ENCODE measurements at places on chromosomes 12 and 14.

DNA sequence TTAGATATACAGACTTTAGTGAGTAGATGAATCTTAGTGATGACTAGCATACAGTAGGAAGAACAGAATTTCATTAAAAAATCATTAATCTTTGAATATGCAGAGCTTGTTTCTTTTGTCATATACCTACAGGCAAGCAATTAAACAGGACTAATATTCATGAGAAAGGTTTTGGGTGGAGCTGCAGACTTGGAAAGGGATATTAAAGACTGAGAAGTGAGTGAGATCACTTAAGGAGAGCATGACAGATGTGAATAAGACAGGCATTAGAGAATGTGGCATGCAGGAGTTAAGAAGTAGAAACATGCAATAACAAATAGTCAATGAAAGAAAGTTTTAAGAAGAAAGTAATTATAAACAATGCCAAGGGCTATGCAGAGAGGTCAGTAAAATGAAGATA lies 187.7 kb downstream of the TMTC3 start:
- DNase-seq: no peak

- DNase-seq: no peak
Observed at GRCh38 chr12:23666866-23667265, 282.6 kb downstream of the SOX5 start.

- no peak for DNase-seq
Observed at GRCh38 chr14:103563226-103563620, 463 bp downstream of the COA8 start.

- no peak for DNase-seq
Observed at GRCh38 chr12:123336530-123336929, 28.1 kb downstream of the SBNO1 start.

GRCh38 chr14:71539650-71540285 lies 392.5 kb upstream of the RGS6 start:
- DNase-seq: no peak

DNA sequence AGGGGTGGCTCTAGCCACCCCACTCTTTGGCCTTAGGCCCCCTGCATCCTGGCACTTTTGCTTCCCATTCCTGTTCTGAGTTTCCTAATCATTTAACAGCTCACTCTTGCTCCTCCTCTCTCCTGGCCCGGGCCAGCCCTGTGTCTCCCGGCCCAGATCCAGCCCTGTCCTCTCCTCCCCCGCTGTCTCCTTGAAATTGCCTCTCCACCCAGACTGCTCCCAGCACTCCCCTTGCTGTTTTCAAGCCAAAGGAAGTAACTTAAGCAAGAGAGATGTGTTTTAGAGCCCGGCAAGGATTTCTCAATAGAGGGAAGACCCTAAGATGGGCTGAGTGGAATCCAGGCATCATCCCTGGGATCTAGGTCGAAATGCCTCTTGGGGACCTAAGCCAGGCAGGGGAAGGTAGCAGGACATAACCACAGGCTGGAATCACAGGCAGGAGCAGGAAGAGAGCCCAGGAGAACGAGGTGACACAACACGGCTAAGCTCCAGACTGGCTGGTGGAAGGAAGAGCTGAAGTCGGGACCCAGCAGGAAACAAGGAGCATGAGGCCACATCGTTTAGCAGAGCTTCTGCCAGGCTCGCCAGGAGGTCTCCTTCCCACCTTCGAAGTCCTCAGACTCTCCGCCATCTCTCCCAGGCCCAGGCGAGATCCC lies 2.0 kb upstream of the LRP1-AS start:
- no peak for DNase-seq

DNA sequence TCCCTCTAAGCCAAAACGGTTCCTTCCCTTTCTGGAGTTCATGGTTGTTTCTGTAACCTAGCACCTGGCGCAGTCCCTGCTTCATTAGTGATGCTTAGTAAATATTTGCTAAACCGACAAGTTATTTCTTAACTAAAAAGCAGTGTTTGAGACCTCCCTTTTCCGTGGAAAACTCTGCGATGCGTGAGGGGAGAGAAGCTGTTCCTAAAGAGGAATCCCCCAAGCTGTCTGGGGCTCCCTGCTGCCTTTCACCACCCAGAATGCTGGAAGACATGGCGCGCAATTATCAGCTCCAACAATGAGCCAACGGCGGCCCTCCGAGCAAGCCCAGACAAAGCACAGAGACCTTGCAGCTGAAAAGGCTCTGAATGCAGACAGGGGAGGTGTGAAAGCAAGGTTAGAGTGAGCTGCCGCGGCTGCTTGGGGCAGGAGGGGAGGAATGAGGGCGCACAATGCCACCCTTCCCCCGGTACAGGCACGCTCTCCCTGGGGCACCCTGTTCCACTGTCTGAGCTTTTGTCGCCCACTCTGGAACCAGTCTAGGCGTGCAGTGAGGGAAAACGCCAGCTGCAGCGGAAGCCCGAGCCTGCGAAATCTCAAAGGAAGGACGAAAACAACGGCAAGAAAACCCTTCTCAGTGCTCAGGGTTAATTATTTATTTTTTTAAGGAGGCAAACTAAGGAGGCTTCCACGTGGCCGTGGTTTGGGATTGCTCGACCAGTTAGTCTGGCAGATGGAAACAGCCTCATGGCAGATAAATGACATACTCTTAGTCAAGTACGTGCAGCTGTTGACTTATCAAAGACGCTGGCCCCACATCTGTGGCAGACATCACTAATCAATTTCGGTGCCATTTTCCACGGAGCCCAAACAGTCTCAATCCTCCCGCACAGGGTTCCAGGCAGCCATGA lies 66.3 kb downstream of the RBM19 start:
- DNase-seq: no peak

DNA sequence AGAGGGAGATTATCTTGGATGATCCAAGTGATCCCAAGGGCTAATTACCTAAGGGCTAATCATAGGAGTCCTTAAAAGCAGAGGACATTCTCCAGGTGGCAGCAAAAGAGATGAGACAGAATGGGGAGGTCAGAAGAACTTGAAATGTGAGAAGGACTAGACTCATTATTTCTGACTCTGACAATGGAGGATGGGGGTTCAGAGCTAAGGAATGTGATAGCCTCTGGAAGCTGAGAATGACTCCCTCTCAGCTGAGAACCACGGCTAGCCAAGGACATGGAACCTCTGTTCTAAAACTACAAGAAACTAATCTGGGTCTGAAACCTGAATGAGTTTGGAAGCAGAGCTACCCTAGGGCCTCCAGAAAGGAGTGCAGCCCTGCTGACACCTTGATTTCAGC lies 35.6 kb upstream of the ANKS1B start:
- DNase-seq: no peak

DNA sequence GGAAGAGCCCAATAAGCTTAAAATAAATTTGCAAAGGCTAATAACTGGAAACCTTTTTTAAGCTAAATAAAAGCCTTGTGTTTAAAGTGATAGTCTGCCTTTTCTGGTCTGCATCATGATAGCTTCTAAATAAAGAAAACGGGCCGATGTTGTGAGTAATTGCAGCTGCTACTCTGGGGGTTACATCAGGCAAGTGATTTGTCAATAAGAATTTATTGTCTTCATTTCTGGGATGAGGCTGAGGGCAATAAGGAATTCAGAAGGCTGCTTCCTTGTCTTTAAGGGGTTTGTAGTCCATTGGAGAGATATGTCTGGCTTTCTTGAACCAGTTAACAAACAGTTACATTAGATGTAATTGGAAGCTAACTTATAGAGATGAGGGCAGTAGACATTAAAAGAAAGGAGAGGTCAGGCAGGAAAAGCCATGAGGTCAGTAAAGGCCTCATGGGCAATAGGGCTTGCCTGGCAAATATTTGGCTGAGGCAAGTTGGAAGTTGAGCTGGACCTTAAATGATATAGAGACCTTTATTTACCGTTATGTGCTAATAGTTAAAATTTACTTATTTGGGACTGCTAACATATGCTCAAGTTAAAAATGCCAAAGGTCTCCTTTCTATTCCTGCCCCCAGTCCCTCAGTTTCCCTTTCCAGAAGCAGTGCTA lies 85.0 kb downstream of the CRADD start:
- no peak for DNase-seq

DNA sequence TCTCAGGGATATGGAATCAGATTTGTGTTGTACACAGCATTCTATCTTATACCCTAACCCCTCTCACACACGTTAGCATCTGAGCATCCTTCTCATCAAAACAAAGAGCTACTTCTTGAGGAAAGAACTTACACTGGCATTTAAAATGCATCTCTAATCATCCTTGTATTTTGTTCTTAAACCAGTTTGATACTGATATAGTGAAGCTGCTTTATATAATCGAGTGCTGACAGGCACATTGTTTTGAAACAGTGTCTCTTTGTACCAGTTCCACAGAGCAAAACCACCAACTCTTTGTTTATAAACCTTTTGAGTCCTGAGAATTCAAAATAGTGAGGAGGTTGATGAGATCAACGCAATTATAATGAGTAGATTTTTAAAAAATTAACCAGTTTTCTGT lies 8.8 kb downstream of the GPR33 start:
- DNase-seq: no peak

GRCh38 chr12:93913845-93914244 lies 234.5 kb upstream of the PLXNC1 start:
- DNase-seq: no peak

DNA sequence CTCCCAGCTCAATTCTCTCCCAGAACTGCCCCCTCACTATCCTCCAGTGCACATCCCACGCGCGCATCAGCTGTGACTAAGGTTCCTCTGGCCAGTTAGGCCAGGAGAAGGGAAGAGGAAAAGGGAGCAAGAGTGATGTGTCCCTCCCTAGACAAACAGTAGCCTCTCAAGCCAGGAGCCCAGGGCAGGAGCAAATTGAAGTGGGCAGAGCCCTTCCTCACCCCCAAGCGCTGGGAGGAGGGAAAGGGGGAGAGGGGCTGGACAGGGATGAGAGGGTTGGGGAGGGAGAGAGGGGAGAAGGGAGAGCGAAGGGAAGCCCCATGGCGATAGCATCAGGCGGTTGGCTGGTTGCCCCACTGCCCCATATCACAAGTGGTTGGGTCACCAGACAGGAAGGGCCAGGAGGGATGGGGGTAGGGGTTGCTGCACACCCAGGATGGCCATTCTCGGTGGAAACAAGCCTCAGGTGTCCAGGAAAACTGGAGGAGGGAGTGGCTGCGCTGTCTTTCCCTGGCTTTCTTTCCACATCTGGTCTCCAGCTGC lies 1.1 kb downstream of the CD63 start:
- no peak for DNase-seq

- no peak for DNase-seq
Observed at GRCh38 chr14:94372021-94372605, 16.3 kb downstream of the SERPINA1 start.

GRCh38 chr14:33964599-33965317 lies 13.9 kb upstream of the EGLN3 start:
- no peak for DNase-seq

DNA sequence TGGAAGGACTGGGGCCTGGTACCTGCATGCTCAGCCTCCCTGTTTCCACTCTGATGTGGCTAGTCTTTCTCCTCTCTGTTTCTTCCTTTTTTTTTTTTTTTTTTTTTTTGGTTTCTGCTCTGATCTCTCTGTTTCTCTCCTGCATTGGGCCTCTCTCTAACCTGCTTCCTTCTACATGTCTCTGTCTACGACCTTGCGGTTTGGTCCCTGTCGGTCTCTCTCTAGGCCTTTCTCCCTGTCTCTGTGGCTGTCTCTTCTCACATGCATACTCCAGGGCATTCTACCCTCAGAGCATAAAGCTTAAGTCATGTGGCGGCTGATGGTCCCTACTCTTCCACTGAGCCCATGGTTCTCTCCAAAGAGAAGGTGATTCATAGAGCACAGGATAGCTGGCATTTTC lies 1096.6 kb downstream of the BCL11B start:
- no peak for DNase-seq

GRCh38 chr12:32024884-32025592 lies 65.8 kb downstream of the RESF1 start:
- DNase-seq: no peak

DNA sequence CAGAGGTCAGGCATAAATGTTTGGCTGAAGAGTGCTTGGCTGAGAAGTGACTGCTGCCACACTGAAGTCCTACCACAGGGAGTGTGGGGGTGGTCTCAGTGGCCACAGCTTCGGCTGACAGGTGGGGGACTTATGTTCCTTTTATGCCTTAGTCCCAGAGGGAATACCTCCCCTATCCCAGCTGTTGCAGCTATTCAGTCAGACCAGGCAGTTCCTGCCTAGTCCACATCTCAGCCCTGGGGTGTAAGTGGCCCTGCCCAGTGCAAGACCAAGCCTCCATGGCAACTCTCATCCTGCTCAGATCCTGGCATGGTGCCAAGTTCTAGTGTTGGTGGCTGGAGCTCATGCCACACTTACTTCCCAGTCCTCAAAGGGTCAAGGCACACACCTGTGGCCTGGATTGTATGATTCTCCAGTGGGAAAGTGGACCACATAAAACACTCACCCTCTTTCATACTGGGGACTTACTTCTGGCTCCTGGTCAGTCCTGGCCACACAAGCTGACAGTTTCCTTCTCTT lies 161.3 kb upstream of the CAND1 start:
- DNase-seq: no peak

DNA sequence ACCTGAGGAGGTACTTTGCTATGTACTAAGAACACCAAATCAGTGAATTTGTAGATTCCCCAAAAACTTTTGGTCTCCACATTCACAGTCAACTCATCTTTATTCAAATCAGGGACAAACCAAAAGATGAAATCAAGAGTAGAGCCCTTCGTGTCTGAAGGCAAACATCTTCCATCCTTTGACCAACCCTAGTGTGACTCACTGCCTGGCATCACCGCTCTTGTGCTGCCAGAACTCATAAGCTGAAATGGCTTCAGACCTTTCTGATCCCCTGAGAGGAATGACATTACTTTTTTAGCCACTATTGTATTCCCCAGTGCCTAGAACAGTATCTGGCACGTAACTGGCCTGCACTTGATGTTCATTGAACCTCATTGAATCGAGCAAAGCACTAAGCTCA lies 50.1 kb downstream of the GOLGA5 start:
- DNase-seq: no peak

DNA sequence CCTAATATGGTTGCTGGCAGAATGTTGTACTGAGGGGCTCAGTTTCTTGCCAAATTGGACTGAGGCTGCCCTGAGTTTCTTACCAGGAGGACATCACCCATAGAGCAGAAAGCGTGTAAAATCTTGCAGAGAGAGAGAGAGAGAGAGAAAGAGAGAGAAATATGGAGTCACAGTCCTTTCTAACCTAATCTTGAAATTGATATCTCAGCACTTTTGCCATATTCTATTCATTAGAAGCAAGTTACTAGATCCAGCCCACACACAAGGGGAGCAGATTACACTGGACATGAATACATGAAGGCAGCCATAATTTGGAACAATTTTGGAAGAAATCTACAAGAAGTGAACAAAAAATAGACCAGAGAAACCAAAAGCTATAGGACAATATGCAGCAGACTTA lies 4.1 kb upstream of the CD163L1 start:
- DNase-seq: no peak

- DNase-seq: no peak
Observed at GRCh38 chr14:88166616-88167015, 156.5 kb downstream of the KCNK10 start.

- DNase-seq: no peak
Observed at GRCh38 chr14:92958373-92959188, 35.6 kb downstream of the CHGA start.

DNA sequence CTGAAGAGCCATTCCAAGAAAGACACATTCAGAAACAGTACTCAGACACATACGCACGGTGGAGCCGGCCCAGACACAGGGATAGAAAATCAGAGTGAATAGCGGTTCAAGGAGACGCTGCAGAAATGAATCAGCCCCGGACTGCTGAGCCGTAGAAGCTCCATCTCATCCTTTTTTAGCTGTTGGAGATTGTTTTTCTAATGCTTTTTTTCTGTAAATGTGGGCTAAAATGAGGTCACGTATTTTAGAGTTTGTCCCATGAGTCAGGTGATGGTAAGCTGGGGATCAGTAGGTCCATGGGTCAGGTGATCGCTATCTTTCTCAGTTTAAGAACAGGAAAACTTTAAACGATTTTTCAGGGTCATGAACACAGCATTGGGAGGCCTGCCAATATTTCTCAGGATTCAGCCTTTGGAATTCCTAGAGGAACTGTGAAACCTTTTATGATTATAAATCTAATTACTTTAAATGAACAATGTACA lies 202.4 kb downstream of the ITPR2 start:
- DNase-seq: no peak

Data from activated naive CD4-positive, alpha-beta T cell (primary cell).